A172 (cell line): ENCODE measurements at places on chromosomes 13 and 19.
A peak's percentile ranks its signal among the peaks of the same experiment; 100 is the strongest.

DNA sequence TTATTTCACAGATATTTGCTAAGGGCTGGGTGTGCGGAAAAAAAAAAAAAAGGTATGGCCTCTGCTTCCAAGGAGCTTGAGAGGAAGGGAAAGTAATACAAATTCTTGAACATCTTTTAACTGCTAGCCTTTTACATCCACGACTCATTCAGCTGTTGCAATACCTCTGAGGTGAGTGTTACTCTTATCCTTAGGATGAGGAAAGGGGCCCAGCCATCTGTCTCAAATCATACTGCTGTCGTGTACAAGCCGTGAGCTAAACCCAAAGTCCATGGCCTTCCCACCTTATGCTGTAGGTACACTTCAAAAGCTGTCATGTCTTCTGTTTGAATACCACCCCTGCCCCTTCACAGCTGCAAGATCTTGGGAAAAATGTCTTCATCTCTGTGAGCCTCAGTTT is 146.8 kb downstream of the KCNRG start:
- DNase-seq: no peak

GRCh38 chr13:63542770-63543169 is 2127.1 kb upstream of the PCDH20 start:
- no peak for DNase-seq

DNA sequence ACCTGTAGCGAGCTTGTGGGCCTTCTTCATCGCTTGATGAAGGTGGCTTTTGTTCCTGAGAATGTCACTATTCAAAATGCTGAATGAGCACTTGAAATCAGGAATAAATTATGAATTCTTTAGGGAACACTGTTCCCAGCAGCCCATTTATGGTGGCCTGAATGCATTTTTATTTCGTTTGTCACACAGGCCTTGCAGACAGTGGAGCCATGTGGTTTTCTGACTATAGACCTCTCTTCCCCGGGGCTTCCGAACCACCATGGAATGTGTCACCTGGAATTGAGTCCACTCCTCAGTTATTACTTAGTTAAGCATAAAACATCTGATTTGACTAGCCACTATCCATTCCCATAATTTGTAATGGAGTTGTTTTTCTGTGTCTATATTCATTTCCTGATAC is 396.9 kb downstream of the IRS2 start:
- peak; percentile 8 for DNase-seq

- no peak for DNase-seq
Observed at GRCh38 chr13:88459331-88459730, 788.2 kb downstream of the SLITRK5 start.

GRCh38 chr19:15945301-15945700 is 3.5 kb upstream of the OR10H4 start:
- DNase-seq: no peak

DNA sequence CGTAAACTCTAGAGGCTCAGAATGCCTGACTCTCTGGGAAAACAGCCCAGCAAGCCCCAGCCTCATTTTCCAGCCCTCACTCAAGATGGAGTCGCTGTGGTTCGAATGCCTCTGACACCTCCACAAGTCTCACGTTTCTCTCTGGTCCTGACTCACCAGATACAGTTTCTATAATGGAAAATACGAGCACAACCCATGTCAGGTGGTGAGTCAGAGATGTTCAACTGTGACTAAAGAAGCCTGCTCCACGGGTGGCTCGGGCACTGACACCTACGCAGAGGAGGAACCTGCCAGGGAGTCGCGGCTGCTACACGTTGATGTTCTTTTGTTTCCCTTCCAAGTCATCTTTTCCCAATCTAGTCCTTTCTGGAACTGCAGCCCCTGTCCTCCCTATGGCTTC is 87.1 kb upstream of the STK24 start:
- peak; percentile 81 for DNase-seq

DNA sequence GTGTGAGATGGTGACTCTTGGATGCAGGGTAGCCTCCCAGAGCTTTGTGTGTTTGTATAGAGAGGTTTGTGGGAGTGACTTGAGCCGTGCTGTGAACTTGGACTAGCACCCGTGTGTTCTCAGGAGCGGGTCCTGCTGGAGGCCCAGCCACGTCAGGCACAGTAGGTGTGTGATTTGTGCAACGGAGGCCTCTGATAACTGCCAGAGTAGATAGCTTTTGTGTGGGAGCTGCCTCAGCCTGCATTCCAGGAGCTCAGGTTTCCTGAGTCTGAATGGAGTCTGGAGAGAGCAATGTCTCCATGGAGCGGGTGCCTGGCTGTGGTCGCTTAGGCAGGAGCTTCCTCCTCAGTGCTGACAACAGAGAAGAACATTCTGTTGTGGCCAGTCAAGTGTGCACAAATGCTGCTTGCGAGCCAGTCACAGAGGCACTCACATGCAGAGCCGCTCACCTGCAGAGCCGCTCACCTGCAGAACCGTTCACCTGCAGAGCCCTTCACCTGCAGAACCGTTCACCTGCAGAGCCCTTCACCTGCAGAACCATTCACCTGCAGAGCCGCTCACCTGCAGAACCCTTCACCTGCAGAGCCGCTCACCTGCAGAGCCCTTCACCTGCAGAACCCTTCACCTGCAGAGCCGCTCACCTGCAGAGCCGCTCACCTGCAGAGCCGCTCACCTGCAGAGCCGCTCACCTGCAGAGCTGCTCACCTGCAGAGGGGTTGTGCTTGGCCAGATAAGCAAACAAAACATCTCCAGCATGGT is 32.6 kb downstream of the TFDP1 start:
- DNase-seq: no peak

DNA sequence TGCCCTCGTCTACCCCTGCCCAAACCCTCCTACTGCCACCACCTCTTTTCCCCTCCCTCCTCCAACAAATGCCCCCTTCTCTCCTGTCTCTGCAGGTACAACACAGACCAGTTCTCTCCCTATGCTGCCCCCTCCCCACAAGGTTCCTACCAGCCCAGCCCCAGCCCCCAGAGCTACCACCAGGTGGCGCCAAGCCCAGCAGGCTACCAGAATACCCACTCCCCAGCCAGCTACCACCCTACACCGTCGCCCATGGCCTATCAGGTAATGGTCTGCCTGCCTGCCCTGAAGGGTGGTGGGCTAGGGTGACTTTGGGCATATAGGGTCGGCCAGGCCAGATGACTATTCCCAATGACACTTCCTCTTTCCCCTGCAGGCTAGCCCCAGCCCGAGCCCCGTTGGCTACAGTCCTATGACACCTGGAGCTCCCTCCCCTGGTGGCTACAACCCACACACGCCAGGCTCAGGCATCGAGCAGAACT is 6.5 kb upstream of the TIMM50 start:
- peak; percentile 31 for DNase-seq

DNA sequence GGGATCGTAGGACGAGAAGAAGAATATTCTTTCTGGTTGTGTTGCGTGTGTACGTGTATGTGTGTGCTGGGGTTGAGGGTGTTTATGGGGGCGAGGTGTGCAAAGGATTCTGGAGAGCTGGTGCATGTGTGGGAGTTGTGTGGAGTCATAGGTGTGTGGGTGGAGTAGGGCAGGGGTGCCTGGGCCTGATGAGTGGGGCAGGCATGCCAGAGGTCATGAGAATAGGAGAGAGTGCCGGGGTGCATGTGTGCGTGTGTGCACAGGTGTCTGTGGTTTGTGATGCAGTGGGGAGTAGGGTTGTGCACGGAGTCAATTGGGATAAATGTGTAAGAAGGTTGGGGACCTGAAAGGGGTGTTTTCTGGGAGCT is 649 bp downstream of the TMEM91 start:
- DNase-seq: no peak

GRCh38 chr19:33796164-33796875 is at the start of gene KCTD15:
Gene KCTD15 (plus strand): TSS chr19:33796870. CDS start chr19:33800455, 3,585 bp downstream.
- DNase-seq: no peak

GRCh38 chr19:22052644-22053013 is 345 bp downstream of the ZNF257 start:
- no peak for DNase-seq

GRCh38 chr19:862581-863314 is 3.3 kb downstream of the CFD start:
- DNase-seq: no peak
